ENCODE measurements at places on chromosomes 1 and 21.

DNA sequence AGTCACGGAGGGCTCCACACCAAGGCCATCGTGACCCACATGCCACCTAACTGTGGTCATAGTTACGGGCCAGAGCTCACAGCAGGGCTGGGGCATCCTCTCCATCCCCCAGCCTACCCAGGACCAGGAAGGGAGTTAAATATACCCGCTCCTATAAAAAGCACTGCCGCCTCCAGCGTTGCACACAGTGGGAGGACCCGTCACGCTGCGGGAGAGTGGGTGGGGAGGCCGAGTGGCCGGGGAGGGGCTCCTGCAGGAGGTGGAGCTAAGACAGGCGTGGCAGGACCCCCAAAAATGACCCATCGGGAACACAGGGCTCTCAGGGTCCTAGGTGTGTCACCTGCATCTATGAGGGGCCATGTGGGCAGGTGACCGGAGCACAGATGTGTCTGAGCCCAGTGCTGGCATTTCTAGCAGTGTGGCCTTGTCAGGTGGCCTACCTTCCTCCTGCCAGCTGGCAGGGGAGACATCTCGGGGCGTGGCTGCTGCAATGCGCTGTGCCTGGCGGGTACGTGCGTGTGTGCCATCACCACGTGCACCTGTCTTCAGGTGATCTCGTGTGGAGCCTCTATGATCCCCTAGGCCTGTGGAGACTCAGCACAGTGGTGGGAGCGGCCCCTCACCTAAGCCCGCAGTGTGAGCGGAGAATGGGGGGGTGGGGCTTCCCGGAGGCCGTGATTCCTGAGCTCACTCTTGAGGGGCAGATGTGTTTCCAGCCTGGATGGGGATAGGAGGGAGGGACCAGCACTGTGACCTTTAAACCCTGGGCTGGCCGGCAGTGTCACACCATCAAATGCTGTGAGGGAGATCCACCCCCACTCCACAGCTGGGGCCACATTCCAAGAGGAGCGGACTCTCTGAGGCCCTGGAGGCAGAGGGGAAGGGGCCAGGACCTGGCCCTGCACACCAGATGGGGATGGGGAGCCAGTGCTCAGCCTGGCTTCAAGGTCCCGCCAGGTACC lies 17.7 kb downstream of the AGRN start:
- no peak for DNase-seq

GRCh38 chr1:67575861-67576260 lies 109.1 kb upstream of the GADD45A start:
- DNase-seq = peak; percentile 100

DNA sequence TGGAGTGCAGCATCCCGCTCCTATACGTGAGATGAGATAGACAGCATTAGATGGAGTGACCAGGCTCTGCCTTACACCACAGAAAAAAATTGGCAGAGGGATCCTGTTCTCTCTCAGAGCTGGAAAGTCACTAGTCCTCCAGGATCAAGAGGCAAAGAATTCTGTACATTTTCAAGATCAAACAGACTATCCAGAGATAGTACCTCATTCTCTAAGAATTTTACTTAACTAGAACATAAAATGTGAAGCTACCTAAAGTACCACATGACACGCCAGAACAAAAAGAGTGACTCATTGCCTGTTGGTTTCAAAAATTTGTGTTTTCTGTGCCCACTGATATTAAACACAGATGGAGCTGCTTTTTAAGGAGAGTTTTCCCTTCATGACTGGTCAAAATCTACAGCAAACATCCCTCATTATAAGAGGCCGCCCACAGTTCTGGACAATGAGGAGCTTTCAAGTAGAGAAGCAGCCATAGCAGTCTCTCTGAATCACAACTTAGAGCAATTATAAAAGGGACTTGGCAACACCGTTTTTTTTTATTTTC lies 32.3 kb downstream of the CD160 start:
- DNase-seq = peak; percentile 61

- peak; percentile 20 for DNase-seq
Observed at GRCh38 chr1:211541720-211542477, 37.1 kb downstream of the SLC30A1 start.

- DNase-seq = no peak
Observed at GRCh38 chr21:41680444-41681347, 86.2 kb downstream of the RIPK4 start.

Data from bronchial epithelial cell (primary cell).